Stimulated activated CD4-positive, alpha-beta T cell treated with anti-CD3 and anti-CD28 coated beads, Interleukin-1b, Interleukin-23, amount 100 ng/mL, for 48 hours (primary cell): ENCODE measurements at places on chromosomes 16 and 17.

DNA sequence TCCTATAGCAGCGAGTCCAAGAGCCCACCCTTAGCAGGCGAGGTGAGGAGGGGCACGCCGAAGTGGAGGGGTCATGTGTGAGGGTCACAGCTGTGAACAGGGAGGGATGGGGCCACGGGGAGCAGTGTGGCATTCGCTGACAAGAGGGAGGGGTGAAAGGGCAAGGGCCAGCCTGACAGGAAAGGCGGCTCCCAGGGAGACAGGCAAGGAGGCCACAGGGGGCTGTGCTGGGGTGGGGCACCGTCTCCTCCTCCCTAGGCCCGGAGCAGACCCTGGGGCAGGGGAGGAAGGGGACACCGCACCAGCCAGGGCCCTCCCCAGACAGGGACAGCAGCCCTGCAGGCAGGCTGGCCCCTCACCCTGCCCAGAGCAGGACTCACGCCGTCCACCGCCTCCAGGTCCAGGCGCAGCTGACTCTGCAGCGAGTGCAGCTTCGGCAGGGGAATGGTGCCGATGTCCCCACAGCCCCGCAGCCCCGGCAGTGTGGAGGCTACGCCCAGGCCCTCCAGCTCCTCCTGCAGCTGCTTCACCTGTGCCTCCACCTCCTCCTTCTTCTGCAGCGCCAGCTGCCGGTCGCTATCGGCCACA is 15.1 kb downstream of the GNPTG start:
- no peak for DNase-seq

DNA sequence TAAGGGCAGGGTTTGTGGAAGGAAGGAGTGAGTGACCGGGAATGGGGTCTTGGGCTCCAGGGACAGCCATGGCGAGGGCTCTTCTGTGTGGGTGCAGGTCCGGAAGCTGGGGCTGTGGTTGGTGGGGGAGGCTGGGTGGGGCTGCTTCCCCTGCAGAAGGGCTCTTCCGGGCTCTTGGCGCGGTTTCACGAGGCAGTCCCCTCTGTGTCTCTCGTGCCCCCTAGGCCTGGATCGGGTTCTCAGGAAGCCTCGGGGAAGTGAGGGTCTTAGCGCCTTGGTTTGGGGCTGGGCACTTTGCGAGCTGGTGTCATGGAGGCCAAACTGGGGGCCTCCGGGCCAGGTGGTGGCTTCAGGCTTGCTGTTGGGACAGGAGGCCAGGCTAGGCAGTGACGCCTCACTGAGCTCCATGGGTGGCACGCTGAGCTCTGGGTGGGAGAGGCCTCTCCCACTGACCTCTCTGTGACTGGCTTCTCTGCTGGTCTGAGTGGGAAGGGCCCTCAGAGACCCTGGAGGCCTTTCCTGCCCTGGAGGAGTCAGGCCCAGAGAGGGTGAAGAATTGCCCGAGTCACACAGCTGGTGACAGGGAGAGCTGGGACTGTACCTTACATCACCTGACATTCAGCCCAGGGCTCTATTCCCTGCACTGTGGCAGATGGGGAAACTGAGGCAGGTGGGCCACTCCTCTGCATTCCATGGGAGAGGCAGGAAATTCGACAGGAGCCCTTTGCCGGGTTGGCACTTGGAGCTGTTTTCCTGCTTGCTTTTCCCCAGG is 8.2 kb downstream of the ADCY7 start:
- DNase-seq = no peak

DNA sequence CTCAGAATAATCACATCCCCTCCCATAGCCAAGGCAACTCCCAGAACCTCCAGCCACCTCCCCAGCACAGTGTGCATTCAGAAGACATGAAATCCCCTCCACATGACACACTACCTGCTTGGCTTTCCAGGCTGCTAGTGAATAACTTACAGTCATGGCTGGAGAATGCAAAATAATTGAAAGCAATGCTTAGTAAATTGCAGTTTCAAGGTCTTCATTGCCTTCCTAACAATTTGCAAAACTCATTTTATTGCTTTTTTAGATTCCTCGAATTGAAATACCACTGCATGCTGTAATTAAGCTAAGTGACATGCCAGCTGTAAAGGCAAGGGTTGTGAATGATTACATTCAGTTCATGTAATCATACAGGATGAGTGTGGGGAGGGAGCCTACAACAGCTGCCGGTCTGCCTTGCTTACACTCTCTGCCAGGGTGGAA is 29.0 kb upstream of the HOXB13 start:
- DNase-seq = no peak

DNA sequence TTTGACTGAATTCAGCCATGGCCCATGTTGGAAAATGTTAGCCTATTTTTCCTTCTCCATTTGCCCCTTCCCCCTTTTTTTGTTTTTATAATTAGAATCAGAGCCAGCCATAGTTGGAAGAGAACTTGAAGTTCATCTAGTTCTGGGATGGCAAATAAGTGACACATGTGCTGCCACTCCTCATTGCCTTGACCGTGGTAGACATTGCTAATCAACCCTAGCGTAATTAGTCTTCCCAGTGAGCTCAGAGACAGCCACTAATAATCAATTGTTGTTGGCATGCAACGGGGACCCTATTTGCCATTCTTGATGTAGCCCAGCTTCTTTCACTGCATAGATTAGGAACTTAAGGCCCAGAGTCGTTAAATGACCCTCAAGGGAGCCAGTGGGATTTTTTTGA is 16.6 kb downstream of the CMIP start:
- DNase-seq = no peak

- no peak for DNase-seq
Observed at GRCh38 chr16:52783616-52784015, 236.7 kb upstream of the TOX3 start.

- DNase-seq = no peak
Observed at GRCh38 chr17:57259817-57260216, 3.5 kb downstream of the MSI2 start.

DNA sequence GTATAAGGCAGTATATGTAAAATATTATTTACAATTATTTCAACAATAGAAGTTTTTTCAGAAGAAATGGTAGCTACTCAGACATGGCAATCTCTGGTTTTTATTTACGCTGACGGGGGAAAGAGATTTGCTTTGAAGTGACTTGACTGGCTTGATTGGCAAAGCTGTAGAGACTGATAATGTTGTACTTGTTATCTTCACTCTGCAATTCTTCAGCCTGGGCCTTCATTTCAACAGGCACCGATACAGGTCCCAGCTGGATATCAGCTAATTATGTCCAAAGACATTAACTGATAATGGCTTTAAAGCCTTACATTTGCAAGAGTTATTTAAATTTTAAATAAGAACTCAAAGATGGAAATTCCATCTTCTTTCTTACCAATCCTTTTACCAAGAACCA is 151.4 kb upstream of the HS3ST3A1 start:
- DNase-seq = no peak

GRCh38 chr17:71117466-71117865 is 948.1 kb downstream of the KCNJ2 start:
- DNase-seq = no peak
